Thoracic aorta (tissue), 2 donors: ENCODE measurements at places on chromosomes 6 and 20.
A peak's percentile ranks its signal among the peaks of the same experiment; 100 is the strongest.

- peak; percentile 8 for DNase-seq
Measured at GRCh38 chr6:72363844-72364740, 257.8 kb upstream of the KCNQ5 start.

DNA sequence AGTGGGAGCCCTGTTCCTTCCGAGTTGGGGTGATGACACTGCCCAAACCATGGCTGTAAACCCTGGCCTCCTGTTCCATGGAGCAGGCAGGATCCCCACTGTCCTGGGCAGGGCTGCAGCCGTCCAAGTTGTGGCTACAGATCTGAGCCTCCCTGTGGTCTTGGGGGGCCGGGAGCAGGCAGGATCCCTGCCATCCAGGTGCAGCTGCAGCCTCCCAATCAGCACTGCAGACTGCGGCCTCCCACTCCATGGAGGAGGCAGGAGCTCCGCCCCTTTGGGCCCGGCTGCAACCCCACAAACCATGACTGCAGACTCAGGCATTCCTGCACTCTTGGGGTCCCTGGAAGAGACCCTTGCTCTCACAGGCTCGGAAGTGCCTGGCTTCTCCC lies 872.1 kb upstream of the GJE1 start:
- DNase-seq, result no peak

DNA sequence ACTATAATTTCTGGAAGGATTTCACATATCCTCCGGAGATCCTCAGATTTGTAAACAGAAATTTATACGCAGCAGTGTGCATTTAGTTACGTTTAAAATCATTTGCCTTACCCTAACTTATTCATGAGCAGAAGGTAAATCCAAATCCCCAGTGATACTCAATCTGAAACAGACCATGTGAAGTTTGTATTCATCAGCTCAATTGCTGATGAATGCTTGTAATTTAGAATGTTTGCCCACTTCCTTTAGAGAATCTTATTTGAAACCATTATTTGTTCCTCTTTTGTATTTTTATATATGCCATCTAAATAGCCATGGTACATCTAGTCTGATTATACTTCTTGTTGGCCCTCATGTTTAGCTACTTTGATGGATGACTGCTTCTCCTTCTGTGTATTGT lies 15.4 kb downstream of the TAAR1 start:
- DNase-seq, result no peak

DNA sequence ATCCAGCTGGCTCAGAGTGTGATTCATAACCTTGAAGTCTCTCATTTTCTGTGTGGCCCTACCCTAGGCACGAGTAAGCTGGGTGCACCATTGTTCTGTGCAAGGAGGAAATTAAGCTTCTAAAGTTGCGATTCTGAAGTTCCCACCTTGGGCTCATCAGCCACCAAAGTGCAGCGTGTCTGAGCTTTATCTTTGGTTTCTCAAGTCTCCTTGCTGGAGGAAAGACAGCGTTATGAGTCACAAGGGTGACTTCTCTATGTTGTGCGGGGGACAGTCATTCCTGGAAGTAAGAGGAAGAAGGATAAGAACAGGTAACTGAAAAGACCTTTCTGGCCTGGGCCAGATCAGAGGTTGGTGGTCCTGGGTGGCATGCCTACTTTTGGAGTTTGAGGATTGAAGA lies 16.8 kb downstream of the MRAP2 start:
- no peak for DNase-seq

GRCh38 chr6:103534814-103535213 lies 1324.9 kb downstream of the HACE1 start:
- DNase-seq, result no peak

GRCh38 chr6:149170564-149171452 lies 146.7 kb upstream of the TAB2 start:
- DNase-seq, result no peak

- no peak for DNase-seq
Measured at GRCh38 chr6:167100241-167100674, 22.6 kb upstream of the CCR6 start.

- DNase-seq, result no peak
Measured at GRCh38 chr6:19337101-19337500, 500.1 kb upstream of the ID4 start.

DNA sequence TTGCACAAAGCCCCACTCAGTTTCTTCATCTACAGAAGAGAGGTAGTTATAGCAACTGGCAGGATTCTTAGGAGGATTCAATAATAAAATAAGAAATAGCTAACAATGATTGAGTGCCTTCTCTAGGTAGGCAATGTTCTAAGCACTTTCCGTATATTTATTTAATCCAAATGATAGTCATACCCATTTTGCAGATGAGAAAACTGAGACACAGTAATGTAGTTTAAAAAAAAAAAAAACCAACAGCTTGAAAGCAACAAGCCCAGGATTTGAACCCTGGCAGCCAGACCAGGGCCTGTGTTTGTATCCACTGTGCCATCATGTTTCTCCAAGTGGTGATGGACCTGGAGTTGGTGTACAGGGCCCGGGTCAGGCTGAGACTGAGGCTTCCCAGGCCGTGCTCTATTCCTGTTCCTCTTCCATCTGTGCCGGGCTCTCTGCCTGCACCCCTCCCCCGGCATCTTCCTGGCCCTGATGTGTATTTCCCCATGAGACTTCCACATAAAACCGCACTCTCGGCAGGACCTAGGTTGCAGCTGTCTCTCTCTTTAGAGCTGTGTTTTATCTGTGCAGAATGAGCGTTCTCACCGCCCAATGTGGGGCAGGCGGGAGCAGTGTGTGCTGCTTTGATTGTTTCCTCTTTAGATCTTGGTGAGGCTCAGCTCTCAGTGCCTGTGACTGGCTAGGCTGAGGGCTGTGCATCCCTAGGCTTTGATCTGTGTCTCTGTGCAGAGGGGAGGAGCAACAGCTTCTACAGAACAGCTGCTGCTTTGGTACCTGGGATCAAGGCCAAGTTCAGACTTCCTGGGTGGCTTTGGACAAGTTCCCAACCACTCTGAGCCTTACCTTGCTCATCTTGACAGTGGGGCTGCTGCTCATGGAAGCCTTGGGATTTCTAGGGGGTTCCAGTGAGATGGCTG lies 49.5 kb downstream of the TOX2 start:
- no peak for DNase-seq

GRCh38 chr20:15111654-15112053 lies 774.2 kb upstream of the FLRT3 start:
- DNase-seq, result no peak

DNA sequence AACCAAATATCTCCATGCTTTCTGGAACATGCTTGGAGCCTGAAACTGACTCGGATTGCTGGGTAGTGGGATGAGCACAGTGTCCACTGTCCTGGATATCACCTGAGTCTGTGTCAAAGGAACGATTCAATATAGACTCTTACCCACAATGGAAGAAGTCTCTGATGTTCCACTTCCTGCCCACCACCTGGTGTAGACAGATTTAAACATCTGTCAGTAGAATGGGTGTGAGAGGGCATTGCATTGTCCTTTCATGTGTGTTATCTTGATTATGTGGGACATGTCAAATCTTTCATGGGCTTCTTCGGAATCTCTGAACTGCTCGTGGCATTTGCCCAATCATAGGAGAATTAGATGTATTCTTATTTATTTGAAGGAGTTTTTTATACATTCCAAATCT lies 20.8 kb downstream of the ULBP3 start:
- no peak for DNase-seq

DNA sequence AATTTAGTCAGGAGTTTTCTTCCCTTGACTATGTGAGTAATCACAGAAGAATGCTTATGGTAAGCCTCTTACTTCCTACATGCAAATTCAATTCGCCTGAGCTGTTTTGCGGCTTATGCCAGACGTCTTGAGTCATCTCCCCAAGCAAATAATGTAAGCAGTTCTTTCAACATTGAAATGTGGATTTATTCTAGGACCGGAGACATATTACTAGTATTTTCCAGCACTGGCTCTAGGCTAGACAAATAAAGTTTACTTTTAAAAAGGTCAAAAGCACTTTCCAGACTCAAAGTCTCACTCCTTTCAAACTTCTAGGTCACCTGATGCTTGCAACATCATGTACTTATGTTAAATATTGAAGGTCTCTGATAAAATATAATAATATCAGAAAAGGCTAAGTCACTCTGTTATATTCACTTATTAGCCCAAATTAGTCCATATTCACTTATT lies 38.1 kb upstream of the NOX3 start:
- peak; percentile 42 for DNase-seq

- DNase-seq, result no peak
Measured at GRCh38 chr6:150145427-150145826, 2.6 kb downstream of the PPP1R14C start.

- no peak for DNase-seq
Measured at GRCh38 chr6:52904562-52905279, 4.8 kb downstream of the GSTA3 start.

DNA sequence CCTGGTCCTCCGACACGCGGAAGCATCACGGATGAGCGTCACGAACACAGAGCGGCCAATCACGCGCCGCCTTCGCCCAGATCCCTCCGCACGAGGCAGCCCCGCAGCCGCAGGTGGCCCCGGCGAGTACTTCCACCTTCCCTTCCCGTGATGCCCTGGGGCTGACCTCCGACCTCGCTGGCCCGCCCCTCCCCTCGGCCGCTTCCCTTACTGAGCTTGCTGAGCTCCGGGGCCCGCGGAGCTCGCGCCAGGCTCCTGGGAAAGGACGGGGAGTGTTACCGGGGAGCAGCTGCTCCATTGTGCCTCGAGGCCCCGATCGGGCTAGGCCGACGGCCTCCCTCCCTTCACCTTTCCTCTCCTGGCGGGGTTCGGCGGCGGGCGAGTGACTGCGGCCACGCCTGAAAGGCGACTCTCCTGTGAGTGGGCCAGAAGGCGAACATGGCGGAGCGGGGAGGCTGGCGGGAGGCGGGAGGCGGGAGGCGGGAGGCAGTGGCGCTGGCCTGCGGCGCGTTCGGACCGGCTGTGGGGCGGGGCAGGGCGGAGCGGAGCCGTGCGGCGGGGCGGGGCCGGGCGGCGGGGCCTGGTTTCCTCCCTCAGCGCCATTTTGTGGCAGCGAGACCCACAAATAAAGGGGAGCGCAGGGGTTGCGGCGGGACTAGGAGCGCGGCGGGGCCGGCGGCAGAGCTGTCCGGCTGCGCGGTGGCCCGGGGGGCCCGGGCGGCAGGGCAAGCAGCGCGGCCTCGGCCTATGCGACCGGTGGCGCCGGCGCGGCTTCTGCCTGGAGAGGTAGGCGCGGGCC lies at the start of gene WTAP:
Gene WTAP, plus strand, starts transcription at position 589 of the 799 bp plus-strand sequence. CDS start 8,760 bp downstream, outside the sequence.
- peak; percentile 62 for DNase-seq

DNA sequence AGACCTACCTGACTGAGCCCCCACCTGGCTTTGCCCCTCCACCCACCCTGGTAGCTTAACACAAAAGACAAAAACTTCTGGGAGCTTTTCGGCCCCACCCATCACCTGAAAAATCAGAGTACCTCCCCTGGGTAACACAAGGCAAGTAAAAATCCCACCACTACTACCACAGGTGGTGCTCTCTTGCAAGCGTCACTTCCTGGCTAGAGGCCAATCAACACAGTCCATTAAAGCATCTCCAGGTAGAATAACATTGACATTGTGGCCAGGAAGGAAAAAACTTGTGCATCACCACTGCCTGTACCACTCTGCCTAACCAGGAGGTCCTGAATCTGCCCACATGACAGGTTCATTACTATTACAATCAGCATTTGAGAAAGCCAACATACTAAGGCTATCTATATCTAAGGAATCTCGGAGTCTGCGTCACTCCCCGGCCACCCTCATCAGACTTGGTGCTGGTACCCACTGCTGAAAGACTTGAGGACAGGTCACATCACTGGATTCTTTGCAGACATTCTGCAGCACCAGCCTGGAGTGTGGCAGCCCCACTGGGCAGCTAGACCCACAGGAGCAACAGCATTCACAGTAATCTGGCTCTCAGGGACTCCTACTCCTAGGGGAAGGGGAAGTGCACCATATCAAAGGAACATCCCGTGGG lies 125.9 kb downstream of the CDK19 start:
- no peak for DNase-seq

DNA sequence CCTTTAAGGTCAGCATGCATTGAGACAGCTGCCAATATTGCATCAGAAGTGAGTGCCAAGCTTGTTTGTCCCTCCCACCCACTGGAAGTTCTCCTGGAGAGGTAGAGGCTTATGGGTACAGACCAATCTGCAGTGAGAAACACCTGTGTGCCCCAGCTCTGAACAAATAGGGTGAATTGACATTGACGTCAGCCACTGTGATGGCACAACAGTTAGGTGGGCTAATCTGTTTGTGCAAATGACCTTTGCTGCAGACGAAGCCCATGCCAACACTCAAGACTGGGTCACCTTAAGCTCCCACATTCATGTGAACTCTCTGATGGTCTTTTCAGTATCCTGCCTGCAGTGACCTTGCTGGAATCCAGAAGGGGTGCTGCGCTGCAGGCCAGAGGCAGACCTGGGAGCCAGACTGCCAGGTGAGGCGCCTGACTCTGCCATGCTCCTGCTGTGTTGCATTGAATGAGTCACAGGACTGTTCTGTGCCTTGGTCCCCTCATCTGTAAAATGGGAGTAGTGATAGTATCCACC lies 99.9 kb downstream of the ALDH8A1 start:
- DNase-seq, result no peak

DNA sequence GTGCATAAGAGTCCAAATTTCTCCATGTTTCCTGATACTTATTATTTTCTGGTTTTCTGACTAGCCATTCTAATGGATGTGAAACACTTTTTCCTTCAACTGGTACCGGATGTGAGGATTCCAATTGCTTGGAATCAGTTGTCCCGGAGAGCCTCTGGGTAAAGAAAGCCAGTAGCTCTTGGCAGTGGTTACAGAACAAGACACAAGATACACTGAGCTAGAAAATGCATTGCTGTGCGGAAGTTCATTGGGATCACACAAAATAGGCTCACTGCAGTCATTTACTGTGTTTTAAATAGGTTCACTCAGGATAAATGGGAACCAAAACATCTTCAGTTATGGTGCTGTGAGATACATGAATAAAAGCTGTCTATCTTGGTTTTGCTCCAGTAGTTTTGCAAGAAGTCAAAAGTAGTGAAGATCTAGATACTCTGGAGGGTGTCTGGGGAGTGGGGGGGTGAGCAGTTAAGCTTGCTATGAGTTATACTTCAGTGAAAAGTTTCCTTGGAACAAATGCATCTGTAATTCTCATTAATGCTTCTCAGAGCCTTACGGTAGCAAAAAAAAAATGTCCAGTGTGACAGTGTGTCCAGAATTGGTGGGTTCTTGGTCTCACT lies 54.4 kb upstream of the RNF182 start:
- no peak for DNase-seq
